ENCODE measurements at places on chromosomes 13 and 19. TPM values are rescaled to one million over a fixed set of nuclear protein-coding genes. Genes with fewer than 3 reads are reported as not detected.

DNA sequence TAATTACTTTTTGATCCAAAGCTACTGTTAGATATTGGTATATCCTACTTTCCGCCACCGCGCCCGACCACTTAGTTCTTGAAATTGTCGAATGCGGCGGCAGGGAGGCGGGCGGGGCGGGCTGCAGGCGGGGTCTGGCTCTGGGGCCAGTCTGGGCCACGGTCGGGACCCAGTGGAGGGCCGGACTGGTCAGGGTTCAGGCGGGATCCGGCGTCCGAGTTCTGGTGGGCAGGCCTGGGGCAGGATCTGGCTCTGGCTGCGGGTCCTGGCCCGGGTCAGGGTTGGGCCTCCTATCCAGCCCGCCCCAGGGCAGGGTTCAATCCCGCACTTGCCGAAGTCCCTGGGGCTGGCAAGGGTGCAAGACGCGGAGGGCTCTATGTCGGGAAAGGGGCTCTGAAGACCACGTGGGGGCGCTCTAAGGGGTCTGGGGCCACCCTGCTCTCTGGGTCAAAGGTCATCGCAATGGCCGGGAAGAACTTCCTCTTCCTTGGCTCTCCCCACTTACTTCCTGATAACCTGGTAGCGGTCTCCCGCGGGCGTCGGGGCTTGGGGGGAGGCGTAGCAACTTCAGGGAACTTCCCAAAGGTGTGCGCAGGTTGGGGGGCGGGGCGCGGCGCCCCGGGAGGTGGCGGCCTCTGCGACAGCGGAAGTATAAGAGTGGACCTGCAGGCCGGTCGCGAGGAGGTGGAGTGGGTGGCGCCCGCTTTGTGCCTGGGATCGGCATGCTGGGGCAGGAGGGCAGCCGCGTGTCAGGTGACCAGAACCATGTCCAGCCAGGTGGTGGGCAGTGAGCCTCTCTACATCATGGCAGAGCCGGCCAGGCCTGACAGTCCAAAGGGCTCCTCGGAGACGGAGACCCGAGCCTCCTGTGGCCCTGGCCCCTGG, 83.4 kb downstream of the MRPL57 start:
- DNase-seq = no peak

DNA sequence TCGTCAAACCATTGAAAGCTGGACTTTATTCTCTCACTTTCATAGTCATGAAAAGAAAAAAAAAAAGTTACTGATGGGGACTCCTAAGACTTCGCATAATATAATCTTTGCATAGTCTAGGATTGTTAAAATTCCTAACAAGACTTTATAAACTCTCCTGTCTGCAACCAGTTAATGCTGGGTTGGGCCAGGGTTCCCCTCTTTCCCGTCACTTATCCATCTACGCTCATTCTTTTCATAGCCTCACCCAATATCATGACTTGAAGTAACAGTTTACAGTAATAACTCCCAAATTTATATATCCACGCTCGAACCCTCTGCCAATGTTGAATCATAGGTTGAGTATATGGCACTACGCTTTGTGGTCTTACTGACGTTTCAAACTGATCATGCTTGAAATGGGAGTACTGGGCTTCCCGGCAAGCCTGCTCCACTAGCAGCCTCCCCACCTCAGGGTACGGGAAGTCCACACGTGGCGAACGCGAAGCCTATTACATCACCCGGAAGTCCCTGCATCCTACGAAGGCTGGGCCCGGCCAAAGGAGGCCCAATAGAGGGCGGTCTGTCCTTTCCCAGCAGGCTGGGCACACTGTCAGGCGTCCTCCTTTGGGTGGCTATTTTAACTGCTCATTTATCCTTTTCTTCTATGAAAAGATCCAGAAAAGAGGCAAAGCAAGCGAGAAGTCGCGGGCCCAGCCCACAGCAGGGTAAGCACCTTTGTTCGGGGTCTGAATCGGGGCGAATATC, 694 bp upstream of the ZNF460 start:
- peak; percentile 89 for DNase-seq

DNA sequence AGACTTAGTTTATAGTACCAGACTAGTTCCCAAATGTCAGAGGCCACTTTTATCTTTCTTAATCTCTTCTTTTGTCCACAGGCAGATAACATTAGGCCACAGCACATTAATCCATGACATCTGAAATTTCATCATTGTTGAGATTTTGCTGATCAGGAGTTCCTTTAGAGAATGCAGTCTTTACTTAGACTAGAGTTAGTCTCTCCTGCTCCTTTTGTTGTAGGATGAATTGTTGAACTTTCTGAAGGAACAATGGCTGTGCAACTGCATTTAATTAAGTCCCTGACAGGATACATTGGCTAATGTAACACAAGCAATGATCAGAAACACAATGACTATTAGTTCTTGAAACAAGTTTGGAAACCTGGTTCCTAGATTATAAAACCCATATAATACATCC, 266.3 kb downstream of the PCDH20 start:
- DNase-seq = no peak

GRCh38 chr13:112688560-112689302, 1.1 kb upstream of the ATP11A start:
- DNase-seq = peak; percentile 80

DNA sequence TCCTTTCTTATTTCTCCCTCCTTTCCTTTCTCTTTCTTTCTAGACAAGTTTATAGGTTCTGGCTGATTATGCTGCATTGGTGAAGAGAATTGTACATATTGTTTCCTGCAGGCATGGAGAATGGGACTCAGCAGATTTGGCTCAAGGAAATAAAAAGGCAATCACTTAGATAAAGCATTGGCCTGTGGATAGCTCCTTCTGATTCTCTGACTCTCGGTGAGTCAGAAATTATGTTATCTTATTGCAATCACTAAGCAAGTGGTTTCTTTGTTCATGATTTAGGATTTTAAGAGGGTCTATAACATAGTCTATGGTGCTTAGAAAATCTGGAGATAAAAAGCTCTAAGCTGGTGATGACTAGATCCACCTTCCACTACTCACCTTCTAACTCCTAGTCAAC, 54.0 kb upstream of the POSTN start:
- DNase-seq = no peak

GRCh38 chr19:18308051-18308947, 14.6 kb downstream of the LSM4 start:
- DNase-seq = no peak

DNA sequence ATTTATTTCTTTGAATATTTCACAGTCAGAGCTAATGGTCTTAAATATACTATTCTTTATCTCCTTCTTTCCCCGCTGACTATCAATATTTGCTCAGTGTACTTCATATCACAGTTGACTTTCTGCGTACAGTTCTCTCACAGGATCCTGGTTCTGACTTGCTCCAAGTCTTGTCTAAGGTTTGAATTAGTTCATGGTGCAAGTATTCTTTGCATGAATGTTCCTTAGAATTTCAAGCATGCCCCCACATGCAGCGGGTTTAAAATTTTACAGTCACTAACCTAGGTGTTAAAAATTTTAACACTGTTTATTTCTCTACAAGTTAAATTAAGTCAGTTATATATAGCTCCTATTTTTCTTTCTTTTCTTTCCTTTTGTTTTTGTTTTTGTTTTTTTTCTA, 20.8 kb upstream of the KLF12 start:
- no peak for DNase-seq

DNA sequence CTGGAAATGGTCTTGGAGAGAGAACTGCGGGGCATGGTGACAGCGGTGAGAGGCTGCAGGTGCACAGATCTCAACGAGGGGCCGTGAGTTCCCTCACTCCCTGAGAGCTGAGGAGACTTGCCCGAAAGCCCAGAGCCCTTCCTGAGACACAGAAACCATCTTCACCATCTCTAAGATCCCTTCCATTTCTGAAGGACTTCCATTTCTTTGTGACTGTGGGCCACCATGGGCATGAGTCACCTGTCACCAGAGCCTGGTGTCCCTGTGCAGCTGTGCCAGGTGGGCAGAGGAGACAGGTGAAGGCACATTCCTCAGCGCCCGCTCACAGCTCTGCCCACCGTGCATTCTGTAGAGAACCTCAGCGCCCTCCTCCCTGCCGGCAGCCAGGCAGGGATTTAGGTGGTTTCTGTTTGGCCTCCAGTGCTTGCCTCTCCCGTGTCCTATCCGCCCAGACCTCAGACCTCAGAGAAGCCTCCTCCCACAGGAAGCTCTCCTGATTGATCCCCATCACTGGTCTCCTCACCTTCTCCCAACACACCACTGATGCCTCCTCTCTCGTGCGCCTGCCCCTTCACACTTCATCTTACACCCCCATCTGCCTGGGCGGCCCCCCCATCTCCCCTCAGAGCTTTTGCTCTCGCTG, 24.2 kb downstream of the SH3GL1 start:
- DNase-seq = no peak

DNA sequence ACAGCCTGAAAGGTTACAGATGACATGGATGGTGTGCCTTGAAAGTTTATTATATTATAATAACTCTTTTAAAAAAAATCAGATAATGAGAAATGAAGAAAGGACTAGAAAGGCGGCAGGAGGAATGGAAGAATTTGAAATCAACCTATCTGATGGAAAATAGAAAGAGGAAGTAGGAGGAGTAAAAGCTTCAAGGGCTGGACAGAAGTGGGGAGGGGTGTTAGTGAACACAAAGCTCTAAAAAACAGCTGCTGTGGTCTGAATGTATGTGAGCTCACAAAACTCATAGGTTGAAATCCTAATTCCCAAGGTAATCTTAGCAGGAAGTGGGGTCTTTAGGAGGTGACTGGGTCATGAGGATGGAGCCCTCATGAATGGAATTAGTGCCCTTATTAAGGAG, 19.5 kb downstream of the CCDC70 start:
- DNase-seq = no peak

DNA sequence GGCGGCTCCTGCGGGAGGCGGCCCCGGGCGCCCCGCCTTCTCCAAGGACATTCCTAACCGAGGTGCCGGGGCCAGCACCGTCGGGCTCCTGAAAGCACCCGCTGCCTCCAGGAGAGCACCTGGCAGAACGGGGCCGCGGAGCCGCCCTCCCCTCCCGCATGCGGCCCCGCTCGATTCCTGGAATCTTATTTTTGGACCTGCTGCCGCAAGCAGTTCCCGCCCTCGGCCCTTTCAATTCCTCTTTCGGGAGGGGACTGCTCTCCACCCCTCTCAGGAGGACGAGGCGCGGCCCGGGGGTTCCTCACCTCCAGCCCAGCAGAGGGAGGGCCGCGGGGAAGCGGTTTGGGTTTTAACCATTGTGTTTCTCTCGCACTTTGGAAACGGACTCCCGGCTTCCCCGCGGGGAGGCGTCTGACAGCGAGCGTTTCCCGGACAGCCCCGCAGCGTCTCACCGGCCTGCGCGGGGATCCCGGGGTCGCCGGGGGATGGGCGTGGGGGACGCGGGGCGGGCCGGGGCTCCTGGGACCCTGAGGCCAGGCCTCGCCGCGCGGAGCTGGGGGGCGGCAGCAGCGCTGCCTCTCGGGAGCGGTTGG, 849 bp downstream of the GAS6 start:
- DNase-seq = no peak

KCNK6 gene
- total RNA-seq = 11.9 TPM

CAMSAP3 gene
- total RNA-seq = 0.25 TPM

PLVAP gene
- total RNA-seq = not detected

PTGER1 gene
- total RNA-seq = 0.43 TPM

CPB2 gene
- total RNA-seq = not detected

PRTN3 gene
- not detected for total RNA-seq

ATP8A2 gene
- total RNA-seq = 0.92 TPM

ZNF177 gene
- 1.9 TPM for total RNA-seq

HRC gene
- not detected for total RNA-seq

CHST8 gene
- not detected for total RNA-seq

KCNN4 gene
- 49.6 TPM for total RNA-seq

All from activated CD8-positive, alpha-beta T cell treated with anti-CD3 and anti-CD28 coated beads for 36 hours (primary cell).